ENCODE measurements at places on chromosomes 6 and 20. TPM values are rescaled to one million over a fixed set of nuclear protein-coding genes. Genes with fewer than 3 reads are reported as not detected.

DNA sequence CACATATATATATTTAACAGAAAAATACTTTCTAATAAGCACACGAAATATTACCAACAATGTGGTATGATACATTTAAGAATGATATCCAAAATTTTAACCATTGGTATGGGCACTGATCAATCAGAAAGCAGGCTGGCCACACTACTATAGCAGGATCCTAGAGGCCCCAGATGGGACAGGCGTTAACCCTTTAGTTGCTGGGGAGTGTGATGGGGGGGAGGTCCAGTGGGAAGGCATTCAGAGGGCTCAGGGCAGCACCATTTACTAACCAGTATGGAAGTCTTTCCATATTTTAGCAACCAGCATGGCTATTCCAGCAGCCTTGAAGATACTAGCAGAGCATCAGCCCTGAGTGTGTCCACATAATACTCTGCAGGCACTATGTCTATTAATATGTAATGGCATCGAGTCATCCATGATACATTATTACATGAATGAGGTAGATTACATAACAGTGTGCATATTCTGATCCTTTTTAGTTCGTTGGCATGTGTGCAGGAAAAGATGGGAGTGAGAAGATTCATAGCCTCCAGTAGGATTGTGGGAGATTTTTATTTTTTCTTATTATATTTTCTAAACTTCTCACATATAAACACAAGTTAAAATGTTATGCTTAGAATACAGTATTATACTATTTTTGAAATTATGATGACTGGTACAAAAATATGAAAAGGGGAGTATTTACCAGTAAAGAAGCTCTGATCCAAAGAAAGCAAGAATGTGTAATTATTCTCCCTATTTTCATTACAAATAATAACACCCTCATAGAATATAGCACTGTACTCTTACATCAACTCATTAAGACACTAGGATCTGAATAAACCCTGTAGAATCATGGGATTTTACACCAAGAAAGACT is 78.9 kb downstream of the FAM217A start:
- H3K4me3 ChIP-seq: no peak overlapping the region
- H3K36me3 ChIP-seq: peaks cover 2% of the 10 kb centered on the region
- no peak for DNase-seq

- no peaks in the 10 kb centered on the region for H3K36me3 ChIP-seq
- no peak overlapping the region for H3K27ac ChIP-seq
- no peak for DNase-seq
- no peak overlapping the region for H3K4me3 ChIP-seq
- H3K4me1 ChIP-seq: no peaks in the 10 kb centered on the region
- peaks cover 25% of the 10 kb centered on the region for H3K27me3 ChIP-seq
Observed at GRCh38 chr6:132567566-132567965, 2.6 kb upstream of the TAAR6 start.

DNA sequence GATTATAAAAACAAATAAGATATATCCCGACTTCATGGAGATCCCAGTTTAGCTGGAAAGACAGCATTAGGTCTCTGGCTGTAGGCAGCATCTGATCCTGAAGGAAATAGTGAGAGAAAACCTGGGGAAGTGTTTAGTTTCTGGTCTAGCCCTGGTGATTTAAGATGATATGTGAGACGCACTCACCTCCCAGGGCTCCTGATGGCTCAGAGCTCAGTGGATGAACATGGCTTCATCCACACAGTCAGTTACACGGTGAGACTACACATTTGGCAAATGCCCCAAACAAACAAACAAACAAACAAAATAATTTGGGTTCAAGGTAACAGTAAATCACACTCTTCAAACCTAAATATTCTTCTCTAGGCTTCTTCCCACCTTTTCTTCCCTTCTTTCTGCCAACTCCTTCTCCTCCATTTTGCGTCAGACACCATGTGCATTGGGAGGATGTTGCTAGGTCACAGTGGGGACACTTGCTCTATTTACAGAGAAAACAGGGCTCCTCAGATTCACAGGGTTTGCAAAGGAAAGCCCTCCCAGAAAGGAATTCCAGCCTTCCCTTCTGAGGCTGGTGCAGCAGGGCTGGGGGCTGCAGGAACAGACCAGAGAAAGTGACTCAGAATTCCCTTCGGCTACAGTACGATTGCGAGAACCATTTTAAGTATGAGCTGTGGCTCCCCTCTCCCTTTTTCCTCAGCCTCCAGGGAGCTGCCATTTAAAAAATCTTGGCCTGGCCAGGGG is 59.6 kb upstream of the SALL4 start:
- H3K36me3 ChIP-seq: no peaks in the 10 kb centered on the region
- DNase-seq: no peak
- no peaks in the 10 kb centered on the region for H3K4me1 ChIP-seq

DNA sequence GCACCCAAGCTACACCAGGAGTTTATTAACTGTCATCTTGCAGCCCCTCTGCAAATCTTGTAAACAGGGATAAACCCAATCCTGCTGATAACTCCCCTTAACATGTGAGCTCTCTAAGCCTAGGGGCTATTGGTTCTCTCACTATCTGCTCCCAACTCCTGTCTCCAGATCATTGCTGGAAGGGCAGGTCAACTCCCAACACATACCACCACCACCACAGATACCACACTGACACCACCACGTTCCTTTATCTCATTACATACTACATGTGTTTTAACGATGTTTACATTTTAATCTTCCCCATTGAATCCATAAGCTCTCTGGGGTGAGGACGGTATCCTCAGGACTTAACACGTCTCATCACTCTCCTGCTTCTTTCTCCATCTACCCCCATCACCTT is 51.8 kb downstream of the SIM1 start:
- no peak overlapping the region for H3K4me3 ChIP-seq
- no peak for DNase-seq
- H3K27ac ChIP-seq: no peak overlapping the region
- H3K27me3 ChIP-seq: peaks cover 9% of the 10 kb centered on the region
- H3K36me3 ChIP-seq: no peaks in the 10 kb centered on the region
- no peaks in the 10 kb centered on the region for H3K4me1 ChIP-seq

- no peak for DNase-seq
- peak overlapping the region; percentile 98 for H3K27ac ChIP-seq
- H3K4me3 ChIP-seq: peak overlapping the region; percentile 93
Observed at GRCh38 chr6:2877057-2877882, 25.8 kb downstream of the SERPINB9 start.

GRCh38 chr20:2706688-2707352 is 14.2 kb downstream of the EBF4 start:
- no peaks in the 10 kb centered on the region for H3K36me3 ChIP-seq
- peak overlapping the region; percentile 0 for H3K4me3 ChIP-seq
- DNase-seq: no peak
- H3K27ac ChIP-seq: peak overlapping the region; percentile 32

- peaks cover 31% of the 10 kb centered on the region for H3K4me1 ChIP-seq
- peak overlapping the region; percentile 91 for H3K4me3 ChIP-seq
- H3K27ac ChIP-seq: peak overlapping the region; percentile 99
- no peaks in the 10 kb centered on the region for H3K27me3 ChIP-seq
Observed at GRCh38 chr6:30684386-30685156, 1.9 kb downstream of the PPP1R18 start.

- peaks cover 10% of the 10 kb centered on the region for H3K36me3 ChIP-seq
- peak; percentile 63 for DNase-seq
Observed at GRCh38 chr6:109187399-109188114, 92.2 kb downstream of the CEP57L1 start.

- no peak overlapping the region for H3K4me3 ChIP-seq
- DNase-seq: no peak
- peaks cover 6% of the 10 kb centered on the region for H3K36me3 ChIP-seq
- H3K27ac ChIP-seq: no peak overlapping the region
- H3K27me3 ChIP-seq: no peaks in the 10 kb centered on the region
- peaks cover 24% of the 10 kb centered on the region for H3K4me1 ChIP-seq
Observed at GRCh38 chr6:142683714-142684141, 261.2 kb downstream of the HIVEP2 start.

DNA sequence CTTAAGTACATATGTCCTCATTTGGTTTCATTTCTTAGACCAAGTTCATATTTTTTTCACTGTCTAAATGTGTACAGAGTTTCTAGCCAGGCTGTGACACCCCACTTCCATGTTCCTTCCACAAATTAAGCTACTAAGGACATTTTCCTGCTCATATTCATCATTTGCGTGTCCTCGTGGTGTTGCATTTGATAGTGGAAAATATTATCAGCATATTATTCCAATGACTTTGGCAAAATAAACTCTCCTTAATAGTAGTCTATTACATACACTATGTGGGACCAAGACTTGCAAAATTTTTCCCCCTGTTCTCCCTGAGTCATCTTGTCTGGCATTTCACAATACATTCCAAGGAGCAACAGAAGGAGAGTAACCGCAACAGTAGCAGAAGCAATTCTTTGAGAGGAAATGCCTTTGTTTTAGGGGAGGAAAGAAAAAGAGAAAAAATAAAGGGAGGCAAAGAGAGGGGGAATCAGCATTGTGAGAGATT is 599.2 kb downstream of the COL12A1 start:
- no peak overlapping the region for H3K27ac ChIP-seq
- no peaks in the 10 kb centered on the region for H3K27me3 ChIP-seq
- no peaks in the 10 kb centered on the region for H3K36me3 ChIP-seq
- no peaks in the 10 kb centered on the region for H3K4me1 ChIP-seq
- no peak for DNase-seq
- H3K4me3 ChIP-seq: no peak overlapping the region

- no peaks in the 10 kb centered on the region for H3K36me3 ChIP-seq
- DNase-seq: no peak
- no peaks in the 10 kb centered on the region for H3K4me1 ChIP-seq
- no peaks in the 10 kb centered on the region for H3K27me3 ChIP-seq
- no peak overlapping the region for H3K27ac ChIP-seq
Observed at GRCh38 chr6:166512567-166512966, 73.9 kb downstream of the RAMACL start.

GRCh38 chr20:42598581-42598980 is 591.1 kb downstream of the PTPRT start:
- H3K4me1 ChIP-seq: no peaks in the 10 kb centered on the region
- no peak overlapping the region for H3K27ac ChIP-seq
- H3K4me3 ChIP-seq: no peak overlapping the region
- DNase-seq: no peak

DNA sequence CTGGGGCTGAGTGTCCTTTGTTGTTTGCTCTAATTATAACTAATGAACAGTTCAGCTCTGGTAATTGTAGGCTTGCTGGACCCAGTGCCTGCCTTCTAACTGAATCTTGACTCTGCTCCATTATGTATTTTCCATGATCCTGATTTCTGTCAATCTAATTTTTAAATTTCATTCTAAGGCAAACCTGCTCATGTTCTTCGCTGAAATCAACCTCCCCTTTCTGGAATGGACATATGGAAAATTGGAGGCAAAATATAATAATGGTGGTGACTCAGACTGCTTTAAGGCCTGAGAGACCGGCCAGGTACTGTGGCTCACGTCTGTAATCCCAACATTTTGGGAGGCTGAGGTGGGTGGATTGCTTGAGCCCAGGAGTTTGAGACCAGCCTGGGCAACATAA is 182.7 kb upstream of the AKAP12 start:
- H3K36me3 ChIP-seq: peaks cover 2% of the 10 kb centered on the region
- H3K27ac ChIP-seq: no peak overlapping the region
- no peaks in the 10 kb centered on the region for H3K4me1 ChIP-seq
- no peak overlapping the region for H3K4me3 ChIP-seq
- DNase-seq: no peak
- no peaks in the 10 kb centered on the region for H3K27me3 ChIP-seq

DNA sequence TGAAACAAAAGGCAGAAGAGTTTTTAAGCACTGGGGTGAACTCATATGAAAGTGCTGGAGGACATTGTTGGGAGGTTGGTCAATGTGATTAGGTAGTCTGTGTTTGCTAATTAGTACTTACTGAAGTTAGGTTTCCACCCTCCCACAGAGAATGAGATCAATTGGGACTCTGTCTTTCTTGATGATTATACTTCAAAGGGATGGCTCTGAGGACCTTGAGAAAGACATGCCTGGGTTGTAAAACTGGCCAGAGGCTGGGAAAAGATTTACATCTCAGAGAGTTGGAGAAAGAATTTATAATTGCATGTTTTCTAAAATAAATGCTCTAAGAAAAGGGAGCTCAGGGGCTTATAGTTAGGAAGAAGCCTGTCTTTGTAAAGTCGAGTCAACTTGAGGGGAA is 74.0 kb downstream of the CD109 start:
- no peak overlapping the region for H3K27ac ChIP-seq
- peaks cover 2% of the 10 kb centered on the region for H3K4me1 ChIP-seq
- DNase-seq: no peak

DNA sequence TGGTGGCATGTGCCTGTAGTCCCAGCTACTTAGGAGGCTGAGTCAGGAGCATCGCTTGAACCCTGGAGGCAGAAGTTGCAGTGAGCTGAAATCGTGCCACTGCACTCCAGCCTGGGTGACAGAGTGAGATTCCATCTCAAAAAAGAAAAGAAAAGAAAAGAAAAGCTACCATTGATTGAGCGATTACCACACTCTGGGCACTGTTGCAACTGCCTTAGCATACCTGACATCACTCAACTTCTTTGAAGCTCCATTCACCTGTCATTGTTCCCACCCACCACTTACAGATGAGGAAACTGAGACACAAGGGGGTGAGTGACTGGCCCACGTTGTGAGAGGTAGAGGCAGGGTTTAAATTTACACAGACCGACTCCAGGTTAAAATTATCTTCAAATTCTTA is 442.1 kb upstream of the SULF2 start:
- H3K4me1 ChIP-seq: peaks cover 5% of the 10 kb centered on the region
- H3K4me3 ChIP-seq: no peak overlapping the region
- no peak overlapping the region for H3K27ac ChIP-seq

- peaks cover 3% of the 10 kb centered on the region for H3K4me1 ChIP-seq
- no peaks in the 10 kb centered on the region for H3K36me3 ChIP-seq
- DNase-seq: no peak
- no peak overlapping the region for H3K27ac ChIP-seq
Observed at GRCh38 chr6:28643017-28643740, 117.5 kb downstream of the GPX5 start.

GRCh38 chr20:14055127-14055742 is 59.9 kb downstream of the MACROD2 start:
- H3K27ac ChIP-seq: no peak overlapping the region
- H3K4me1 ChIP-seq: no peaks in the 10 kb centered on the region
- H3K4me3 ChIP-seq: no peak overlapping the region
- H3K27me3 ChIP-seq: peaks cover 7% of the 10 kb centered on the region
- no peak for DNase-seq

GRCh38 chr6:26217714-26218075 is 130.5 kb downstream of the HFE start:
- no peaks in the 10 kb centered on the region for H3K27me3 ChIP-seq
- DNase-seq: no peak
- H3K36me3 ChIP-seq: no peaks in the 10 kb centered on the region
- H3K4me3 ChIP-seq: no peak overlapping the region

- H3K36me3 ChIP-seq: peaks cover 1% of the 10 kb centered on the region
- H3K27me3 ChIP-seq: peaks cover 4% of the 10 kb centered on the region
- DNase-seq: no peak
- peak overlapping the region; percentile 33 for H3K27ac ChIP-seq
- H3K4me1 ChIP-seq: peaks cover 7% of the 10 kb centered on the region
- H3K4me3 ChIP-seq: peak overlapping the region; percentile 76
Observed at GRCh38 chr6:15243910-15244619, 1.8 kb upstream of the JARID2 start.

- H3K27ac ChIP-seq: no peak overlapping the region
- H3K4me1 ChIP-seq: peaks cover 5% of the 10 kb centered on the region
- H3K36me3 ChIP-seq: peaks cover 15% of the 10 kb centered on the region
- DNase-seq: no peak
- no peak overlapping the region for H3K4me3 ChIP-seq
- H3K27me3 ChIP-seq: no peaks in the 10 kb centered on the region
Observed at GRCh38 chr20:62158541-62158940, 15.0 kb downstream of the SS18L1 start.

OPRM1 gene
- not detected for total RNA-seq

FAM83C gene
- not detected for total RNA-seq

FAM83D gene
- total RNA-seq: 15.4 TPM

TRIM15 gene
- total RNA-seq: not detected

THBS2 gene
- total RNA-seq: not detected

FERMT1 gene
- total RNA-seq: not detected

COX7A2 gene
- total RNA-seq: 358 TPM

BANF2 gene
- total RNA-seq: not detected

IFT52 gene
- 17.8 TPM for total RNA-seq

Measured in activated naive CD8-positive, alpha-beta T cell treated with anti-CD3 and anti-CD28 coated beads, Interleukin-2, amount 10 ng/mL, durations not matched to agents 7 days and 5 days (primary cell).